ENCODE measurements at places on chromosomes 16 and 17. TPM values are rescaled to one million over a fixed set of nuclear protein-coding genes. Genes with fewer than 3 reads are reported as not detected.

- no peak for DNase-seq
These were observed 190.2 kb upstream of the CPHXL start for GRCh38 chr16:75916451-75916850.

GRCh38 chr17:75619506-75620431 lies 13.5 kb upstream of the SMIM5 start:
- DNase-seq, result peak; percentile 61

DNA sequence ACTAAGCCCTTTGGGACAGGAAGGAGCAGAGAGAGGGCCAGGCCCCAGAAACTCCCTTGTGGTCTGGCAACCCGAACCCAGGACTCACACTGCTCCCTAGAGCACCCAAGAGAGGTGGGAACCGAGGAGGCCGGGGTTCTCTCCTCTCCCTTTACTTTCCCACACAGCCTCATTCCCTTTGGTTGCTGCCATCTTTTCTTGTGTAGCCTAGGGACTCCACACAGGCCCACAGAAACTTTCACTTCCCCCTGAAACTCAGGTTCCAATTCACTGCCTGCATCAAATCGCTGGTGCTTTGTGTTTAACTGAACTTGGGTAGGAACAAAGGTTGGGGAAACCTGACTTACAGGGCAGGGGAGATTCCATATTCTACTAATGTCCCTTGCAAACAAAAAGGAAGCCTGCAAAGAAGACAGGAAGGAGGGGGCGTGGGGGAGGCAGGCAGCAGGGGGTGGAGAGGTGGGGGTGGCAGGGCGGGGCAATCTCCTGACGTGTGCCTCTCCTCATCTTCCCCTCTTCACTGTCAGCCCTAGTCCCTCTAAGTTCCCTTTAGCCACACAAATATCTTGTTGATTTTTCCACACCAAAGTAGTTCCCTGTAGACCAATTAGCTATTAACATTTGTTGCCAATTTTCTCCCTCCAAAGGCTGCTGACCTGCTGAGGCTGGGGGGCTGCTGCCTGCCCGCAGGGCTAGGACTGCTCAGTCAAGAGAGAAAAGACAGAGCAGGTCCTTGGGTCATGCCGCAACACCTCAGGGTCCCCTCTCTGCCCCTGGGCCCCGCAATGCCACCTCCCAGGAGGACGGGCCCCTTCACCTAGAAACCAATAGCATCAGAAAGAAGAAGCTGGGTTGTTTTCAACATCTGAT lies 8.0 kb downstream of the ST3GAL2 start:
- DNase-seq, result peak; percentile 62

DNA sequence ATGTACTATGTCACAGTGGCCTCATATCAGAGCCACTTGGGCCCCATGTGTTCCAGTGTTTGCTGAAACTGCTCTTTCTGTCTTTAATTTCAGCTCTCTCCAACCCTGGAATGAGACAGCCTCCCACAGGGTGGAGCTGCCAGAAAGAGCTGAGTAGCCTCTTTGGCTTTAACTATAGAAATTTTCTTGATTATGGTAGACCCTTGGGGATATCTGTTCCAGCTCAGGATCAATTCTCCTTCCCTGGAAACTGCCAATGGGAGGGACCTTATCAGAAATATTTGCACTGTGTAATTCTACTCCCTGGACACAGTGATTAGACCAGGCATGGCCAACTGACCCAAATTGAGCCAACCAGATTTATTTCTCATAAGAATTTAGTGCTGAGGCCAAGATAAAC lies 39.0 kb upstream of the KDM8 start:
- no peak for DNase-seq

DNA sequence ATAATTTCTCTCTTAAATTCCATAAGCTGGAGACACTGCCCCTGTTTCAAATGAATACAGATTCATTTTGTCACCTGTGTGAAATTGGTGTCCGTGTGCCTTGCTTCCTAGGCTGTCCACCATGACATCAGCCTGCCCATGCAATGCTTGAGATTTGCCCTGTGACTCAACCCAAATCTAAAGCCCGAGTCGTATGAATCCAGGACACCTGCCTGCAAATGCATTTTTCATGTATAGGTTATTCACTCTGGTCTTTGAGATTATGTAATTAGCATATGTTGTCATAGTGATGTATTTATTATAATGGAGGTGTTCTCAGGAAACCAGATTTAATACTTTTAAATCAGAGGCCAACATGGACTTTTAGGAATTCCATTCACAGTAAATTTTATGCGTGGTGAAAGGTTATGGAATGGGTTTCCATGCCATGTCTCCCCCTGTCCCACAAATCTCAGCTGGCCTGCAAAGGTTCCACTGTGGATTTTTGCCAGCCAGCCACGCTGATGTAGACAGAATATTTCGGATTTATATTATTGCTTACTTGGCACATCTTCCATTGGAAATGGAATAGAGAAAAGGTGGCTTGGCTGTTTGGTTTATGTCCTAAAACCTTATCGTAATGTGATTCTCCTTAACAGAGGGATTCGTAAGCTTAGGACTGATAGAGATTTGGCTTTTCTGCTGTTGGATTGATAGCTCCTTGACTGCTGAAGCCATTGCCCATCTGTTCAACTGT lies 551.1 kb downstream of the WWOX start:
- no peak for DNase-seq

GRCh38 chr16:17193566-17194100 lies 277.1 kb downstream of the XYLT1 start:
- no peak for DNase-seq

DNA sequence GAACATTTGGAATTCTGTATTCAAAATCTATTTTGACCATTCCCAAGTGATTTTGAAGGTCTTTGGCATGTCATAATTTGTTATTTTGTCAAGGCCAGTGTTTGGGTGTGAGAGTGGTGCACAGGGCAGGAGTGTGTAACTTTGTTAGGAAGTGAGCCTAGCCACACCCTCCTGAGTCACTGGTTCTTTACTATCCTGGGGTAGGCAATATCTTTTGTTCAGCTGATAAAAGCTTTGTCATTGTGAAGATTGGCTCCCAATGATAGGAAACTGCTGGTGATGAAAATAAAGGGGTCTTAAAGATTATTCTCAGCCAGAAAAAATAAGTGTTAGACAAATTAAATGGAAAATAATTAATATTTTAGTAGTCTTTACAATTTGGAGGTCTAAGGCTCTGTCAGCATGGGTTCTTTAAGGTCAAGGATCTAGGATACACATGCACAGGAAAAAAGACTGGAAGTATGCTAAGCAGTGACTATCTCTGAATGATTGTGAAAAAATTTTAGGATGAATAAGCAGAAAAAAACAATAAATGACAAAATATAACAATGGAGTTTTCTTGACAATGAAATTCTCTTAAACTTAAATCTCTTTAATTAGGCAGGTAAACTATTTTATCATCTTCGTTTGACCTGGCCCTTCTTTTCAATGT lies 5.1 kb downstream of the UBN1 start:
- peak; percentile 73 for DNase-seq

GRCh38 chr16:14366974-14367707 lies 262.9 kb downstream of the PARN start:
- DNase-seq, result no peak

GRCh38 chr17:75450270-75450669 lies 6.2 kb upstream of the TMEM94 start:
- no peak for DNase-seq

DNA sequence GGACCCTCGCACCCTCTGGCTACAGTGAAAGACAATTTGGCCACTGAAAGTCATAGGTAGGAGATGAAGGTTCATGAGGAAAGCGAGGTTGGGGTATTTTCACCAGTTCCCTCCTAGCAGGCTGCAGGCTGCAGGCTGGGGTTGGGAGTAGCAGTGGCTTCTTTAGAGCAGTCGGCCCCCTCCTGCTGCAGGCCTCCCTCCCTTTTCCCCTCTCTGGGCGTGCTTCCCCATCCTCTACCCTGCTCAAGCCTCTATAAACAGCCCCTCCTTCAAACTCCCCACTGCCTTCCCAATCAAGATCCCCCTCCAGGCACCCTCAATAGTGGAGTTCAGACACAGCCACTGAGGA lies 41.8 kb downstream of the GAS7 start:
- no peak for DNase-seq

GRCh38 chr17:1978396-1978949 lies 46.7 kb downstream of the RTN4RL1 start:
- no peak for DNase-seq

DNA sequence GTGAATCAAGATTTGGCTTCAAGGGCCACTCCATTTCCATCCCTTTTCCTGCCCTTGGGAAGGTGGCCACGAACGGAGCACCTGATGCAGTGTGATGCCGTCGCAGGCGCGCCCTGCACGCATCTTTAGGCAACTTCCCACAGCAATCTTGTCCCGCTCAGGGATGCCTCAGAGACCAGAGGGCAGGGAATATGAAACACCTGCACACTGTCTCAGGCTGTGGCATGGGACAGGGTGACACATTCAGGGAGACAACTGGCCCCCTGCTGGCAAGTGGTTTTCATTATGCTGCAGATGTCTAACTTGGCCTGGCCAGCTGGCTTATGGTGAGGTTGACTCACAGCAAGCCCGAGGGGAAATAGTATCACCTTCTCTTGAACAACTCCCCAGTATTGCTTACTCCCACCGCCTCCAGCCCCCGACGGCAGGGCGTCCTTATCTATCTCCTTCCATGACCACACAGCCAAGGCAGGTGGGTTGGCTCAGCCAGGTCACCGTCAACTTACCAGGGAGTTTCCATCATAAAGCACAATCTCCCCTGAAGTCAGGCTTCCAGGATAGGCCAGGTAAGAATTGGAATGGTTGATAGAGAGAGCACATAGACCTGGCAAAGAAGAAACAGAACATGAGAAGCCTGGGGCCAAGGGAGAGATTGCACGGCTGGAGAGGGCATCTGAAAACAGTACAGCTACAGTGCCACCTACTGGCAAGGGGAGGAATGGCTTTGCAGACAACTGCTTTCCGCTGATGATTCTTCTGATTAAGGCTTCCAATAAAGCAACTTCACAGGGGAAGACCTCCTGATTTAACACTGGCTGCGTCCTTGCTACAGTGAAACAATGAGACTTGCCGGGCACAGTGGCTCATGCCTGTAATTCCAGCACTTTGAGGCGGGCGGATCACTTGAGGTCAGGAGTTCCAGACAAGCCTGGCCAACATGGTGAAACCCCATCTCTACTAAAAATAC lies 21.1 kb downstream of the WIPI1 start:
- DNase-seq, result peak; percentile 86

DNA sequence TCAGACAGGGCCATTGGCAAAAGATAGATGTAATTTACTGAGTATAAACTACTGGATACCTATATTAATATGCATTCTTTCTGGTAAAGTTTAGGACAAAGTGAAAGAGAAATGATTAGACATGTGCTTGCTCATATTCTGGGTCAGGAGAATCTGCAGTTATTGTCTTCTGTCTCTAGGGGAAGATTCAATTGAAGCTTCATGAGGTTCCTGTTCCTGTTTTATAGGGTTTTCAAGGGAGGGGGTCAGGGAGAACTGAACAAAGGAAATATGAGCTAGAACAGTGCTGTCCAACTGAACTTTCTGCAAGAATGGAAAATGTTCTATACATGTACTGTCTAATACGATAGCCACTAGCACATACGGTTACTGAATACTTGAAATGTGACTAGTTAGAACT lies 59.3 kb upstream of the CORO6 start:
- DNase-seq, result peak; percentile 56

DNA sequence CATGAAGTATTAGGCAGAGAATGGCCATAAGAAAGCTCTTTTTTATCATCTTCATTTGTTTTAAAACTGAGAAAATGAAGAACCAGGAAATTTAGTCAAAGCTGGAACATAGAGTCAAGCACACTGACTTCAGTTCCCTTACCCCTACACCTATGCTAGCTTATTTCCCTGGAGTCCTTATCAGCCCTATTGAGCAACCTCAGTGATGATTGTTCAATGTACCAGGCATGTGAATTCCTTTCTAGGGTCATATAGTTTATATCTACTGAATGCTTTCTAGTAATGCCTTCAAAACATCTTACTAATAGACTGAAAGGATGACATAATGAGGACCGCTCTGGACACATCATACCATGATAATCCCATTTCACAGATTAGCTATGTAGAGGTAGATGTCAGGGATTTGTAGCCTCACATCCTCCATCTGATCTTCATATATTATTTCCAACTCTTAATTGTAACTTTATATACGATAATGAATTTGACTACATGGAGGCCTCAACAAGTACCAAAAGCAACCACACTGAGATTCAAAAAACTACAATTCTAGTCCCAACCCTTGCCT lies 460.4 kb upstream of the DYNLRB2 start:
- DNase-seq, result no peak

DNA sequence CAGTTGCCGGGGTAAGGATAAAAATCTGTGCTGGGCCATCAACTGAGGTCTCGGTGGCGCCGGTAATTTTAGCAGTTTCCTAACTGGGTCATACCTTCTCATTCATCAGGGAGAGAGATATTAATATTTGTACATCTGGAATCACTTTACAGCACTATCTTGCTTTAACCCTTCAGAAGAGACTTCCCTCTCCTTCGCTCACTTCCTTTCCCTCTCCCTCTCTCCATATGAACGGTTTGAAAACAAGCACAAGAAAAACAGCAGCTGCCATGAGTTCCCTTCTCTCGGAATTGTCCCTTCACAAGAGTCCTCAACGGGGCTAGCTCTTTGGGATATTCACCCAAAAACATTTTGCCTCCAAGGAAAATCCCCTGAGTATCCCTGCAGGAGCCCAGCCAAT lies 144.3 kb upstream of the NOG start:
- DNase-seq, result no peak

GRCh38 chr17:55332296-55333041 lies 67.7 kb downstream of the HLF start:
- DNase-seq, result no peak

The NUBP1 gene
- total RNA-seq, result 21.1 TPM

The GGT6 gene
- total RNA-seq, result not detected

The ZPBP2 gene
- total RNA-seq, result not detected

The GABARAP gene
- total RNA-seq, result 130 TPM

The TGFB1I1 gene
- 27.9 TPM for total RNA-seq

The MYO1D gene
- 56.3 TPM for total RNA-seq

The AANAT gene
- not detected for total RNA-seq

The BAHCC1 gene
- total RNA-seq, result 2.6 TPM

The UTS2R gene
- total RNA-seq, result not detected

The GNGT2 gene
- total RNA-seq, result 1.5 TPM

Data from lung microvascular endothelial cell (primary cell).